NCI-H510A treated with DMSO at 0.1 percent for 48 hours (cell line): ENCODE measurements at places on chromosomes 12 and 14.

DNA sequence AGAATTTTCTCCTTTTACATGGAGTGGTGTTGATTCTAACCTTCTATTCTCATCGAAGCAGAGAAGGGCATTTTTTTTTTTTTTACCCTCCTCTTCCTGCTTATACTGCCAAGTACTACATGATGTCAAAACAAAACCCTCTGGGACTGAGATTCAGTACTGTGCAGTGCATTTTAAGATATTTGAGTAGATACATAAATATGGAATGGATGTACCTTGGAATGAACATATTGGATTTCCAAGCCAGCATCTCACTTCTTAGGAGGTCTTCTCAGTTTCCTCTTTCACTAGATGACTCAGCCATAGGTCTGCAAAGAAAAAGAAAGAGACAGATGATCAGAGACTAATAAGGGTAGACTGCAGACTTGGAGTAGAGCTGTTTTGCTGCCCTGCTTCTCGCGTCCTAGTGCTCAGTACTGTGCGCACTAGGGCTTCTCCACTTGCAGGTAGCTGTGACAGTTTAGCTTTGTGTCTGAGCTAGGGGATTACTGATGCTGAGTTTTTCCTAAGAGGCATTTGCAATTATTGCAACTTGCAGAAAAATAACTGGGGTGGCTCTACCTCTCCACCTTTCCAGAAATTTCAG, 20.4 kb downstream of the TPH2 start:
- DNase-seq: no peak

DNA sequence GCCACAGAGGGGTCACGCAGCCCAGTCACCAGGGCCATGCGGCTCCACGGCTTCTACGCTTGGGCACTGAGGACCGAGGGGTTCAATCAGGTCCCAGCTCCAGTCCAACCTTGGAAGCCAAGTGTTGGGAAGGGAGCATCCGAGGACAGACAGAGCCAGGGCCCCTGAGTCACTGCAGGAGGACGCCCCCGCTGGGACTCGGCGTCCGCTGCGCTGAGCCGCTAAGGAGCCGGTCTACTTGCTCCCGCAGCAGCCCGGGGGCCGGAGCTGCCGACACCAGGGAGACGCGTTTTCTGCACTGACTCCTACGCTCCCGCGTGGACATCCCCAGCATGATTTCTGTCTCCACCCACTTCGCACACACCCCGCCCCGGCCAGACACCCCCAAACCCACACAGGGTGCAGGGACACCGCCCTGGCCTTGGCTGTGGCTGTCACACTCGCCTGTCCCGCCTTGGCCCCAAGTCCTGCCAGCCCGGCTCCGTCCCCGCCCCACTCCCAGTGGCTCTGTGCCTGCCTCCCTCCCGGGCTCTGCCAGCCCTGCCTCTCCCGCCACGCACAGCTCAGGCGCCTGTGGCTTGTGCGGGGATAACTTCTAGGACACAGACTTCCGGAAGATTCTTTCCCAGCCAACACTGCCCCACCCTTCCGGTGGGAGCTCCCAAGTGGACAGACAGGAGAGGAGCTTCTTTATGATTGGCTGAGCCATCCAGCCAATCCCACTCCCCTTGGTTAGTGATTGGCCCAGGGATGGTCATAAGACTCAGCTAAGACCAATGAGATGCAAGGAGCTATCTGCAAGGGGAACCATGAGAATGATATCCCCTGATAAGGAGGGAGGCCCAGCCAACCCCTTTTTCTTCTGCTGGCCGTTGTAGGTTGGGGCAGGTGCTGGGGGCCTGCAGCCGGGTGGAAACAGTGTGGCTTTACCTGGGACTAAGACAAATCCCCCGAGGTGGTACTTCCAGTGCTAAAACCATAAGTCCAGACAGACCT, 118.9 kb upstream of the SFSWAP start:
- DNase-seq: no peak

DNA sequence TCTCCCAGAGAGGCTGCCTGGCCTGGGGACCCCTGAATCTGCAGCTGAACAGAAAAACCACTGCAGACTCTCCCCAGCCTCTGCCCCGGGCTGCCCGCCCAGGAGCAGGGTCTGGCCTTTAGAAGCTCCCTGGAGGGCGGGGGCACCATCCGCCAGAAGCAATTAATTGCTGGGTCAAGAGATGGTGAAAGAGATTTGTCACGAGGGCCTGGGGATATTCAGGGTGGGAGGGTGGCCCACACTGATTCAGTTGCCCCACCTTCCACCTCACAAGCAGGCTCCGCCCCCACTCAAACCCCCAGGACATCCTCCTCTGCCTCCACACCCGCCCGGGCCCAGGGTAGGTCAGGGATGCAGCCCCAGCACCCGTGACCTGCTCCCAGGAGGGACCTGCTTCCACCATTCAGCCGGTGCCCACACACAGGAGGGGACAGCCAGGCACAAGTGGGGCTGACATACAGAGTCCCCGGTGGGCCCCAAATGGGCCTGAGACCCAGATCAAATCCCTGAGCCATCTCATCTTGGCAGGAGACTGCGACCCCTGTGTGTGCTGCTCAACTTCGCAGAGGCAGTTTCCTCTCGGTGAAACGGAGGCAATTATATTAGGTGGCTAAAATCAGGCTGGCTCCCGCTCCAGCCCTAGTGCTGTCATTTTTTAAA, 23.0 kb downstream of the NCOR2 start:
- DNase-seq: peak; percentile 27

DNA sequence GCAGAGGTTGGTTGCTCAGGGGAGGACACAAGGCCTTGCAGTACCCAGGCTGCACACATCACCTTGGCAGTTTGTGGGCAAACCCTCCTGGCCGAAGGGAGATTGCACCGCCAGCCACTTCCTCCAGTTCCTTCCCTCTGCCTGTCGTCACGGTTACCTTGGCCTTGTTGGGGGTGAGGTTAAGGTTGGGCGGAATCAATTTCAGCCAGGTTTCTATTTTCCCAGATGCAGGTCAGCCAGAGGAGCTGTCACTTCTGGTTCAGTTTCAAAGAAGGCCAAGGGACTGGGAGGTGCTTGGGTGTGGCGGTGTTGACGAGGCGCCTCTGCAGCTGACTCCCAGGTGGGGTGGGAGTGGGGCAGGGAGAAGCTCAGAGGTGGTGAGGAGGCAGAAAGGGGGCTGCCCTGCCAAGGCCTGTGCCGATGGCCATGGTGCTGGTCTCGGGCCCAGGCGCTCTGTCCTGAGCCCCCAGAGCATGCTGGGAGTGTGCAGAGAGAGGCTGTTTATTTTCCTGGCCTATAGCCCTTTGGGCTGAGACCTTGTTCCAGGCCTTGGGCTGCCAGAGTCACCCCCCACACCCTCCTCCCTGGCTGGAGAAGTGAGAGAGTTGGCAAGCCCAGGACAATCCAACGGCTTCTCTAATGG, 31.4 kb downstream of the JDP2 start:
- no peak for DNase-seq

- no peak for DNase-seq
Observed at GRCh38 chr14:92753250-92753649, 4.8 kb upstream of the LGMN start.

DNA sequence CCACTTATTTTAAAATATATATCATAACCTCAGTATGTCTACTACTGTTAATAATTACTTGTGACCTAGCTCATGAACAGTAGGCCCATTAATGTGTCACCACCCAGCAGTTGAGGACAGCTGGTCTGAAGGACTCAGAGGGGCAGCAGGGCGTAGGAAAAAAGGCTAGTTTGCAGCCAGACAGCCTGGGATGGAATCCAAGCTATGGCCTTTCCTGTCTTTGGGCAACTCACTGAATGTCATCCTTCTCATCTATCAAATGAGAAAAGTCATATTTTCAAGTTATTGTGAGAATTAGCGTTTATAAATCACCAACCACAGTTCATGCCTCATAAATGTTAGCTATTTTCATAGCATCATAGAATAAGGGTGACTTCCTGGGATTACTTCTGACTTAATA, 12.3 kb downstream of the DENND5B start:
- no peak for DNase-seq

DNA sequence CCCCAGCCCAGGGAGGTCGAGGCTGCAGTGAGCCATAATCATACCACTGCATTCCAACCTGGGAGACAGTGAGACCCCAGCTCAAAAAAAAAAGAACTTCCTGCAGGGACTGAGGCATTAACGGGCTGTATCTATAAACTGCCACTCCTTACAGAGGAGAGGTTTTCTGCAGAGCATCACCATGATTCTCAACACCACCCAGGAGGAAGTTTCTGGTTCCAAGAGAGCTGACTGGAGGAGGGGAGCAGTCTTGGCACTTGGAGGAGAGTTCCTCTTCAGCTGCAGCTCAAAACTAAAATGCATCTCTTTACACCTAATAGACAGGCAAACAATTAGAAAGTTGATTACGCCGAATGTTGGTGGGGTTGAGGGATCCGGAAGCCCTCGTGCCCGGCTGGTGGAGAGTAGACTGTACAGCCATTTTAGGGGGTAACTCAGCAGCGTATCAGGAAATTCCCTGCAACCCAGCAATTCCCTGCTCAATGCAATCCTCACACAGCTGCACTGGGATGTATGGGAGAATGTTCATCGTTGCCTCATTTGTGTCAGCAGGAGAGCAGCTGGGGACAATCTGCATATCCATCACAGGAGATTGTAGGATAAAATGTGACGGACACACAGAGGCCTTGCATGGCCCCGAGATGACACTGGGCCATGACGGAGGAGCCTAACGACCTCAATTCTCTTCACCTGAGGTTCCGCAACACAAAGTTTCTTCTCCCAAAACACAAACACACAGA, 36.6 kb downstream of the ACTN1 start:
- DNase-seq: no peak
